ENCODE measurements at places on chromosomes 6 and 20.

DNA sequence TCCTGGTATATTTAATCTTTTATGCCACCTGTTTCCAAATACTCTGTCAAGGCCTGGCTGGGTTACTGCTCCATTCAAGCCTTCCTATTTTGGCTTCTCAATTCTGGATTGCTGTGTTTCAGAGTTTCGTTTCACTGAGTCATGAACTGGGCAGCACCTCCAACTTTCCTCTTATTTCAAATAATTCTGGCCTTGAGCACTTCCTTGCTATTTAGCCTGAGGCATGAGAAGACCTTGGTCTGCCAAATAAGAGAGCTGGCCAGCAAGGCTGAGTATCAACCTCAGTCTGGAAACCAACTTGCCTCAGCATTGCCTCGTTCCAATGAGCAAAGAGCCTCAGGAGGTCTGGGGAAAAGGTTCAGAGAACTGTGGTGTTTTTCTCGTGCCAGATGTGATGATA, 66.6 kb downstream of the TNFAIP3 start:
- DNase-seq: no peak

- DNase-seq: no peak
Observed at GRCh38 chr20:54431156-54431944, 44.0 kb upstream of the DOK5 start.

DNA sequence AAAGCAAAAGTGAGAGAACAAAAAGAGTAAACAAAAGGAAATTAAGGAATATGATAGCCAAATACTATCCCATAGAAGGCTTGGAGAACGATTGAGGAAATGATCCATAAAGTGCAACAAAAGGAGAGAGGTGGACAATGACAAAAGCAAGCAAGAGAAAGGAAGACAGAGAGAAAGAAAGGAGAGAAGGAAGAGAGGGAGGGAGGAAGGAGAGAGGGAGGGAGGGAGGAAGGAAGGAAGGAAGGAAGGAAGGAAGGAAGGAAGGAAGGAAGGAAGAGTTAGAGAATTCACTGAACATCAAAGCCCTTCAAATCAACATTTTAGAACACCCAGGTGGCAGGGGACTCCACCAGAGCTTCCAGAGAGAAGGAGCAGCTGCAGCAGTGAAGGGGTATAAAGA, 185.0 kb downstream of the SYNDIG1 start:
- DNase-seq: no peak

- DNase-seq: no peak
Observed at GRCh38 chr20:2817341-2817726, 1.2 kb downstream of the TMEM239 start.

DNA sequence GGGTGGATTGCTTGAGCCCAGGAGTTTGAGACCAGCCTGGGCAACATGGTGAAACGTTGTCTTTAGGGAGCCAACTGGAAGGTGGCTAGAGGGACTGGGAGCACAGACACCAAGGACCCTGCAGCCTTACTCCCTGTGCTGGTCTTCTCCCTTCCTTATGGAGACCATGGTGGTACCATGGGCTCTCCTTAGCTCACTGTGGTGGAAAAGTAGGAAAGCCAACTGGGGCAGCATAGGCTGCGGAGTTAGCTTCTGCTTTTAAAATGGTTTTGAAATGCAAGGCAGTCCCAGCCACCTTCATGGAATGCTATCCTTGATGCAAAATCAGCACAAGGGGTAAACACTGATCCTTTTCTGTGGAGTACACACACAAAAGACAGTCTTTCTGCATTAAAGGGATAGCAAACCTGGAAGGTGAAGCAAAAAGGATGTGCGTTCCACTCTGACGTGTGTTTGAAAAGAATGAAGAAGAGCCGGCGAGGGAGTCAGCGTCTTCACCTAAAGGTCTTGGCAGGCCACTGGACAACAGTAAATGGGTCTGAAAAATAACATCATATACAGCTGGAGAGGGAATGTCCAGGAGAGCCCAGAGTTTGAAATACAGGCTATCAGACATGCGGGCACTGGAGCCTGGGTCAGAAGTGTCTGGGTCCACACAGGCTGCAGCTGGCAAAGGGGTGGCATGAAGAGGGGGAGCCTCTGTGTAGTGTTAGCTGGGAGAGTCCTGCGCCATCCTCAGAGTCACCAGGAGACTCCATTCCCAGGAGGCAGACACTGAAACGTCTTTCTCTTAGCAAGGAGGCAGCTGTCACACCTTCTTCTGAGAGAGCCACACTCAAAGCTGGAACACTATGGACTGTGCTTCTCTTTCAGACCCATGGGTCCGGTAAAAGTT, 58.5 kb downstream of the GPR6 start:
- no peak for DNase-seq

DNA sequence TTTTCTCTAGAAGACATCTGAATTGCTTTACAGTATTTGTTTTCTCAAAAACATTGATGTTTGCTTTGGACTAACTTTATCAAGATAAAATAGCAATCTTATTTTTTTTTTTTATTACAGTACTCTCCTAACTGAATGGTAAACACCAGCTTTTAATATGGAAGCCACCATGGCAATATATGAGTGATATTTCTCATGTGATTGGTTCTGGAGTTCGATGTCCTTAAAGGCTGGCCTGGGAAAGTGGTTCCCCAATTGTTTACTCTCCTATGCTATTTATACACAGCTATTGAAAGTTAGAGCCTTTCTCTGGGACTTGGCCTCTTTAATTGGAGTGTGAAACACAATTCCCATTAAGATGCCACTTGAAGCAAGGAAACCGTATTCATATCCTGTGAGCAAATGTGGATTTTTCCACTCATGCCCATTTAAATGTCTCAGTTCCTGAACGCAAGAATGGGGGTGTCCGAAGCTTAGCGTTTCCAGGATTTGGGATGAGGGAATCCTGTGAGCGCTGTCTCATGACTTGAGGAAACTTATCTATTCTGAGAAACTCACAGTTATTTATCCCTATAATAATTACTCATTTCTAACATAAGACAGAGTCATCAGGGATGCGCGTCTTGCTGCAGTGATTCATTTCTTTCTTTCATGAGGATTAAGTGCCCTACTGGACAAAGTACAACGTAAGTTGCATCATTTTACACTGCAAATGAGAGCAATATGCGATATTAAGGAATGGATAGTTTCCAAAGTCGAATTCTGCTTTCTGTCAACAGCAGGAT, 143.3 kb upstream of the PREP start:
- no peak for DNase-seq

DNA sequence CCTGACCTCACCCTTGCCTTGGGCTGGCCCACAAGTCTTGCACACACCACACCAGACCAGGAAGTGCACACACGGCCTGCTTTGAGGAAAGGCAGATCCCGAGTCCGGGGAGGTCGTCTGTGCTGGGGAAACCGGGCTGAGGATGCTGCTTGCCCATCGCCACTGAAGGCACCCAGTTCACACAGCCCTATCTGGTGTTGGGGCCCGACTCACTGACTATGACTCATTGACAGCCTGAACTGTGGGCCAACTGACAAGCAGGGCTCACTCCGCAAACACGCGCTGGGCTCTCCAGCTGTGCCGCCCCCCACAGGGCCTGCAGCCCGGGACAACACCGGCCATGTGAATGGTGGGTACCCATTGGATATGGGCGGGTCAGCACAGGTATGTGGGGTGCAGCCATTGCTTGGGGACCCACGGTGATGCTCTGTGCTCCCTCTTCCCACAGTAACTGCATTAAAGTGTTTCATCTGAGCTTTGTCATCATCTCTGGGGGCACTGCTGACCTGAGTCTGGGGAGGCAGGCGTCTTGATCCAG, 1.6 kb downstream of the SAMD10 start:
- peak; percentile 87 for DNase-seq

- no peak for DNase-seq
Observed at GRCh38 chr6:28011722-28012121, 54.7 kb downstream of the OR2B6 start.

DNA sequence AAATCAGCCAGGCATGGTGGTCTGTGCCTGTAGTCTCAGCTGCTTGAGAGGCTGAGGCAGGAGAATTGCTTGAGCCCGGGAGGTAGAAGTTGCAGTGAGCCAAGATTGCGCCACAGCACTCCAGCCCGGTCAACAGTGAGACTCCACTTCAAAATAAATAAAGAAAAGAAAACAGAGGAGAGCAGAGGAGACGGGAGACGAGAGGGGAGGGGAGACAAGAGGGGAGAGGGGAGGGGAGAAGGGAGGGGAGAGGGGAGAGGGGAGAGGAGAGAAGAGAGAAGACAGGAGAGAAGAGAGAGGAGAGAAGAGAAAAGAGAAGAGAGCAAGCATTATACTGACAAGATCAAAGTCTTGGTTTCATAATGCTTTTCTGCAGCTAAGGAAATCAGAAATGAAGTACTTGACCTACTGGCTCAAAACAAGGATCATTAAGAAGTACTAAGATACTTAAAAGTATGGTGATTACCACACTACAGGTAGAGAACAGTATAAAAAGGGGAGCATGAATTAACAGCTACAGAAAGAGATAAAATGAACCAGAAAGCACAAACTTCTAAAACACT, 30.5 kb downstream of the FAM8A1 start:
- DNase-seq: no peak

DNA sequence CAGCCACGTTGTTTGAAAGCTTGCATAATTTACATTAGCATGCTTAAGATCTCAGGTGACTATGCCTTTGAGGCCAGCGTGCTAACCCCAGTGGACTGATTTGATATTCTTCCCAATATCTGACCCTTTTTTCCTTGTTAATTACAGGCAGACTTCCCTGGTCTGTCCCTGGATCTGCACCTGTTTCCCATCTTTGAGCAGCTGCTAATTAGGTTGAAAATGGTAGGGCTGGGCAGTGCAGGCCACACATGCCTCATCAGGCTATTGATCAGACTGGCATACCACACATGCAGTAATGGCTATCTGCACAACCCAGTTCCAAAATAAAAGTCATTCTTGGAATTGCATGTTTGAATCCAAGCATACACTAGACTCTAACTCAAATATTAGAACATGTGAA, 164.3 kb upstream of the TFAP2D start:
- DNase-seq: no peak

GRCh38 chr6:54274383-54274782, 33.9 kb upstream of the TINAG start:
- DNase-seq: no peak

DNA sequence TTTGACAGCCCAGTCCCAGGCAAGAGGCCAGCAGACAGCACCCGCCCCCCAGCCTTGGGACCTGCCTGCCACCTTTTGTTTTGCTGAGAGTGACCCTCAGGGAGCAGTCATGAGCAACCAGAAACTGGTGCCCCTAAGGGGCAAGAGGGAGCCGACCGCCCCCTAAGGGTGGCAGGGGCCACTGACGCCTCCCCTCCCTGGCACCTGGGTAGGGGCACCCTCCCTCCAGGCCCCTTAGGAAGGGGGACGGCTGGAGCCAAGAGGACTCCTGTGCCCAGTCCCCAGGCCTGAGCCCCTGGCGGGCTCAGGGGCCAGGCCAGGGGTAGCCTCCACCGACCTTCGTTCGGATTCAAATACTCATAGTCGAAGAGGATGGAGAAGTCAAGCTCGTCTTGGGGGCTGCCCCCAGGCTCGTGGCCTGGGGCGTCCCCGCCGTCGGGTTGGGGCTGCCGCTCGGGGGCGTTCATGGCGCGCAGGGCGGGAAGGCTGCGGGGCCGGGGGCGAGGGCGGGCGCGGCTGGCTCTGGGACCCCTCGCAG, 417 bp downstream of the NFATC2 start:
- no peak for DNase-seq

GRCh38 chr6:122770835-122771601, 8.5 kb upstream of the FABP7 start:
- no peak for DNase-seq
